ENCODE measurements at places on chromosomes 5 and 9. TPM values are rescaled to one million over a fixed set of nuclear protein-coding genes. Genes with fewer than 3 reads are reported as not detected.

- no peak overlapping the region for H3K27ac ChIP-seq
- H3K4me3 ChIP-seq, result no peak overlapping the region
- H3K27me3 ChIP-seq, result peaks cover 17% of the 10 kb centered on the region
- DNase-seq, result peak; percentile 29
- peaks cover 8% of the 10 kb centered on the region for H3K4me1 ChIP-seq
Observed at GRCh38 chr9:16133556-16134227, 580.8 kb downstream of the CCDC171 start.

- H3K27me3 ChIP-seq, result no peaks in the 10 kb centered on the region
- no peak for DNase-seq
- peaks cover 16% of the 10 kb centered on the region for H3K4me1 ChIP-seq
- no peak overlapping the region for H3K4me3 ChIP-seq
- no peak overlapping the region for H3K27ac ChIP-seq
Observed at GRCh38 chr9:105969636-105970035, 275.3 kb downstream of the TMEM38B start.

- H3K4me3 ChIP-seq, result no peak overlapping the region
- DNase-seq, result no peak
- peaks cover 100% of the 10 kb centered on the region for H3K4me1 ChIP-seq
Observed at GRCh38 chr9:95073042-95073607, 244.4 kb downstream of the FANCC start.

DNA sequence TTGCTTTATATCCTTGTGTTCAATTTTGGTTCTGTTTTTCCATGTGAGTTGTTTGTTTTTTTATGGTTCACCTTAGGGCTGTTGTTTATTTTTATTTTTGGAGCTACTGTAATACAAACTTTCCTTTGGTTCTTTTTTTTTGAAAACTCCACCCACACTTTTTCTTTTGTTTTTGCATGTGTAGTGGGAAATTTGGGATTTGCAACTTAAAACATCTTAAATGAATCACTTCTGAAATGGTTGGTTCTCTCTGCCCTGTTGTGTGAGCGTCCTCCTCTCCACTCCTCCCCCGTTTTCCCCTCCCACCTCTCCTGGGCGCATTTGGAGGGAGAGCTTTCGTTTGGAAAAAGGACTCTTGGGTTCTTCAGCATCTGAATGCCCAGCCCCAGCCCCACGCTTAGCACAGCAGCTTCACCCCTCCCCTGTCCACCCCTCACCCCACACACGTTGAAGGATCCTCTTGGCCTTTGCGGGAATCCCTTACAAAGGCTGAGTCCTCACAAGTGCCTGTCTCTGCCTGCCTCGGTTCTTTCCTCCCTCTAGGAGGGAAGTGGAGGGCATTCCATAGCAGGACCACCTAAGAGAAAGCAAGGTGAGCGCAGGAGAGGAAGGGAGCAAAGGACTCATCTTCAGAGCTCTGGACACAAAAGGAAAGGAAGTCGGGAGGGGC, 67.2 kb downstream of the DMRT1 start:
- H3K4me3 ChIP-seq, result no peak overlapping the region
- no peaks in the 10 kb centered on the region for H3K36me3 ChIP-seq
- DNase-seq, result no peak
- no peaks in the 10 kb centered on the region for H3K4me1 ChIP-seq
- no peak overlapping the region for H3K27ac ChIP-seq

- peaks cover 24% of the 10 kb centered on the region for H3K4me1 ChIP-seq
- no peak overlapping the region for H3K27ac ChIP-seq
- H3K4me3 ChIP-seq, result no peak overlapping the region
- H3K36me3 ChIP-seq, result no peaks in the 10 kb centered on the region
Observed at GRCh38 chr9:124765439-124765835, 5.7 kb downstream of the NR6A1 start.

DNA sequence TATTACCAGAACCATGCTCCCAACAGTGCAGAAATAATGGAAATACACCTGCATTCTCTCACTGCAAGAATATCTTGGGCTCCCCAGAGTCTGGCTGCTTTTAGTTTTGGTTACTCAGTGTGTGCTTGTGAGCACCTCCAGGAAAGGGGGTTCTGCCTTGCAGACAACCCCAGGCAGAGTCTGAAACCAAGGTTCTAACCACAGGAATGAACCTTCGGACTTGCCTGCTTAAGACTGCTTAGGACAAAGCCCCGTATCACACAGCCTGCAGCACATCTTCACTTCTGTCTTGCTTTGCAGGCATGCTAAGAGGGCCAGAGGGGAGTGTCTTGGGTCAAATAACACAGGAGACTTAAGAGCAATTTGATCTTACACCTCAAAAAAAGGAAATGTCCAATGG, 94.8 kb upstream of the SPATA31C2 start:
- no peaks in the 10 kb centered on the region for H3K27me3 ChIP-seq
- H3K4me1 ChIP-seq, result peaks cover 9% of the 10 kb centered on the region
- no peaks in the 10 kb centered on the region for H3K36me3 ChIP-seq
- no peak overlapping the region for H3K27ac ChIP-seq

- H3K4me1 ChIP-seq, result no peaks in the 10 kb centered on the region
- no peak for DNase-seq
- no peaks in the 10 kb centered on the region for H3K27me3 ChIP-seq
- no peak overlapping the region for H3K4me3 ChIP-seq
Observed at GRCh38 chr5:160054047-160054446, 45.1 kb downstream of the TTC1 start.

DNA sequence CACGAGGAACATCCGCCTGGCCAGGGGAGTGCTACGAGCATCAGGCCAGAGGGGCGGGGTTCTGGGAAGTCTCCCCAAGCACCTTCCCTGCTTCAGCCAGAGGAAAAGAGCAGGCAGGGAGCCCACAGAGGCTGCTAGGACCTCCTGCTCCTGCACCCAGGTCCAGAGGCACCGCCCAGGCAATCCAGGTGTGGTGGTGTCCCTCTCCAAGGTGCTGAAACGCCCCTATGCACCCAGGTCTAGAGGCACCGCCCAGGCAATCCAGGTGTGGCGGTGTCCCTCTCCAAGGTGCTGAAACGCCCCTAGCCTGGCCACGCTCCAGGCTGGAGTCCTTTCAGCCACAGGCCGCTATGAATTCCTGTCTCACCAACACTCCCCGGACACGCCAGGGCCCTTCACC, 10.7 kb upstream of the UBAC1 start:
- H3K4me1 ChIP-seq, result peaks cover 37% of the 10 kb centered on the region
- no peaks in the 10 kb centered on the region for H3K36me3 ChIP-seq
- no peak overlapping the region for H3K27ac ChIP-seq
- H3K4me3 ChIP-seq, result no peak overlapping the region
- H3K27me3 ChIP-seq, result peaks cover 5% of the 10 kb centered on the region

DNA sequence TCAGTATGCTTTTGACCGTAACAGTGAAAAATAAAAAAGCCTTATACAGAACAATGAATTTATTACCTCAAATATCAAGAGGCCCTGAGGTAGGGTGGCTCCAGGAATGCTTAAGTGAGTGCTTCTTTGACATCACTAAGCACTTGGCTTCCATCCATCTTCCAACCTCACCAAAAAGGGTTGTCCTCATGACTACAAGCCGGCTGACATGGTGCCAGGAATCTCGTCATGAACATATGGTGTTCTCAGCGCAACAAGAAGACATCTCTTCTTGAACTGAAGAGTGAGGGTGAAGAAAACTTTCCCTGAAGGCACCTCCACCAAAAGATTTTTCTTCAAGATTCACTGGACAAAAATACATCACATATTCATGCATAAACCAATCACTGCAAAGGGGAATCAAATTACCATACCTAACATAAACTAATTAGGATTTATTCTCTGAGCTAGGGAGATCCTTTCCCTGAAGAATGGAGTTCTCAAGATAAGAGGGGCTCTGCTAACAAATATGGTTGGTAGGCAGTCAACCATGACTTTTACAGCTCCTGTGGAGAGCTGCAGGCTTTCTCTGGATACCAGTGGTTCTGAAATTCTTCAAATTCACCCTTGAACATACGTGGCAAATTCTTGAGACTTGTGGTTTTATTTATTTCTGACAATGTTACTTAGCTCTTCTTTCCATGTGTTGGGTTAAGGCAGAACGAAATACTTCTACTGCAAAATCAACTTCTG, 49.5 kb downstream of the AGXT2 start:
- no peak overlapping the region for H3K27ac ChIP-seq
- no peaks in the 10 kb centered on the region for H3K36me3 ChIP-seq
- H3K4me3 ChIP-seq, result no peak overlapping the region

DNA sequence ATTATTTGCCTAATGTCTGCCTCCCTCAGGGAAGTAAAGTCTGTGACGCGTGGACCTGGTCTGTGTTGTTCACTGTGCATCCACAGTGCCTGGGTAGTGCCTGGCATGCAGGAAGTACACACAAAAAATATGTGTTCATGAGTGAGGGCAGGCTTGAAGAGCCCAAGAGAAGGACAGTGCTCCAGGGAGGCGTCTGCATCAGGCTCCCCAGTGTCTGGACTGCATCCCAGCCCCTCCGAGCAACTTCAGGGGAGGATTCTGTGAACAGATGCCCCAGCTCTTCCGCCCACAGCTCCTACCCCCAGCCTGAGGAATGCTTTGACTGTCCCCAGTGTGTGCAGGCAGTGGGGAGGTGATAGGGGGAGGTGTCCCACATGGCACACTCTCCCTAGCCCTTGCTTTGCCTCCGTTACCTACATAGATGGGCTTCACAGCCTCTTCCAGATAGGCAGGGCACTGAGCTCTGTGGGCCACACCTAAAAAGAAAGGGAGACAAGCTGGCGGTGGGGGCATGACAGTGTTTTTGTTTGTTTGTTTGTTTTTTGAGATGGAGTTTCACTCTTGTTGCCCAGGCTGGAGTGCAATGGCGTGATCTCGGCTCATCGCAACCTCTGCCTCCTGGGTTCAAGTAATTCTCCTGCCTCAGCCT, 25.4 kb downstream of the IRF1 start:
- H3K4me1 ChIP-seq, result peaks cover 90% of the 10 kb centered on the region
- H3K36me3 ChIP-seq, result peaks cover 12% of the 10 kb centered on the region
- H3K27ac ChIP-seq, result peak overlapping the region; percentile 76

GRCh38 chr9:5455181-5455580, 4.8 kb downstream of the CD274 start:
- H3K27me3 ChIP-seq, result no peaks in the 10 kb centered on the region
- H3K27ac ChIP-seq, result peak overlapping the region; percentile 45
- DNase-seq, result no peak
- H3K4me3 ChIP-seq, result peak overlapping the region; percentile 14
- H3K4me1 ChIP-seq, result peaks cover 46% of the 10 kb centered on the region
- H3K36me3 ChIP-seq, result peaks cover 34% of the 10 kb centered on the region

- no peak overlapping the region for H3K4me3 ChIP-seq
- peaks cover 22% of the 10 kb centered on the region for H3K4me1 ChIP-seq
- DNase-seq, result no peak
- peak overlapping the region; percentile 45 for H3K27ac ChIP-seq
Observed at GRCh38 chr9:92463984-92464383, 18.3 kb downstream of the ASPN start.

- H3K4me1 ChIP-seq, result peaks cover 73% of the 10 kb centered on the region
- H3K36me3 ChIP-seq, result peaks cover 11% of the 10 kb centered on the region
- peak overlapping the region; percentile 98 for H3K4me3 ChIP-seq
Observed at GRCh38 chr9:124869466-124869985, 7.6 kb downstream of the ARPC5L start.

DNA sequence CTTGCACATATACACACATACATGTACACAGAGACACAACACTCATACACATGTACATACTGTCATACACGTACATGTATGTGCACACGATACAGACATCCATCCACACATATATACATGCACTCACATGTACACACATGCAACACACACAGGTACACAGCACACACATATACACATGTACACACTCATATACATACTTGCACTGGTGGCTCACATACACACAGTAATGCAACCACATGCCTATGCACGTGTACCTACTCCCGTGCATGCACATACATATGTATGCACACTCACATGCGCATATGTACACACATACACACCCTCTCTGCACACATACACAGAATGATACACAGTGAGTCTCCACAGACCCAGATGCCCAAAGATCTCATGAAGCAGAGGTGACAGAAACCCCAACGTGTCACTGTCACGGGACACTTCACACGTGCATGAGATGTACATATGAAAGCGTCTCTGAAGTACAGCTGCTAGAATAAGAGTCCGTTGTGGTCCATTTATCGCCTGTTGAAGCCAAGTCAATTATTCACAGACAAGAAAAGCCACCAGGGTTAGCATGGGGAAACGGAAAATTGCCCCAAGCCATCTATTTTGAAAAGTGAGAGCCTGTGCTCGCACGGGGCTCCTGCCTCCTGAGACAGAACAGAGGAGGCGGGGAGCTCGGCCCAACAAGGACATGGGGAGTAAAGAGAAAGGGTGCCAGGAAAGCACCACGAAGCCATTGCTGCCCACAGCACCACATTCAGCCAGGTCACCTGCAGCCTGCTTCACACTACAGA, 24.9 kb downstream of the LPCAT1 start:
- DNase-seq, result no peak
- H3K4me1 ChIP-seq, result peaks cover 40% of the 10 kb centered on the region
- no peak overlapping the region for H3K27ac ChIP-seq
- H3K27me3 ChIP-seq, result no peaks in the 10 kb centered on the region
- peaks cover 5% of the 10 kb centered on the region for H3K36me3 ChIP-seq

The DMRT3 gene
- total RNA-seq, result not detected

The GBGT1 gene
- total RNA-seq, result 6.3 TPM

The CD180 gene
- total RNA-seq, result 0.44 TPM

The OR1J2 gene
- not detected for total RNA-seq

The NSMF gene
- 9.8 TPM for total RNA-seq

The CTXN3 gene
- not detected for total RNA-seq

The CSF1R gene
- total RNA-seq, result 15.5 TPM

The SLC46A2 gene
- not detected for total RNA-seq

The BTNL3 gene
- not detected for total RNA-seq

The GDNF gene
- 0.27 TPM for total RNA-seq

The HARS2 gene
- 27.8 TPM for total RNA-seq
